ENCODE measurements at places on chromosomes 7 and 10. TPM values are rescaled to one million over a fixed set of nuclear protein-coding genes. Genes with fewer than 3 reads are reported as not detected.

DNA sequence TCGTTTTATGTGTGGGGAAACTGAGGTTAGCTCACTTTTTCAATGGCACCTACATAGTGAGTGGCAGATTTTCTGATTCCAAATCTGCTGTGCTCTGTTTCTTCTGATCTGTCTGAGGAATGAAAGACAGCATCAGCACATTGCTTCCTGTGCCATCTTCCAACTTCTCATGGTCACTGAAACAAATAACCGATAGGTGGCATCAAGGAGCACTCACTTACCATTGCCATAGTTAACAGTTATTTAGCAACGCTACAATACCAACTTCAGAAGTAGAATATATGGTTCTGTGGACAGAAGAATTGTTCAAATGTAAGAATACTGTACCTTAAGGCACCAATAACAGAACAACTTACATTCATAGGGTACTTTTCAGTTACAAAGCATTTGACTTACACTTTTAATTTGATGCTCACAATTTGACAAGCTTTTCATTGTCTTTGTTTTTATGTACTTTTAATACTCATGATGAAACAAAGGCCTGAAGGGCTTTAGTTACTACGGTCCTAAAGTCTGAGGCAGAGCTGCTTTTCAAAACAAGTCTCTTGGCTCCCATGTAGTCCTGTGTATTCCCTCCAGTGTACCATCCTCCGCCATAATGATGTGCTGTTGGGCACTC lies 228.9 kb upstream of the TCF7L2 start:
- no peaks in the 10 kb centered on the region for H3K36me3 ChIP-seq
- no peak overlapping the region for H3K4me3 ChIP-seq
- H3K27ac ChIP-seq, result no peak overlapping the region
- H3K4me1 ChIP-seq, result no peaks in the 10 kb centered on the region

DNA sequence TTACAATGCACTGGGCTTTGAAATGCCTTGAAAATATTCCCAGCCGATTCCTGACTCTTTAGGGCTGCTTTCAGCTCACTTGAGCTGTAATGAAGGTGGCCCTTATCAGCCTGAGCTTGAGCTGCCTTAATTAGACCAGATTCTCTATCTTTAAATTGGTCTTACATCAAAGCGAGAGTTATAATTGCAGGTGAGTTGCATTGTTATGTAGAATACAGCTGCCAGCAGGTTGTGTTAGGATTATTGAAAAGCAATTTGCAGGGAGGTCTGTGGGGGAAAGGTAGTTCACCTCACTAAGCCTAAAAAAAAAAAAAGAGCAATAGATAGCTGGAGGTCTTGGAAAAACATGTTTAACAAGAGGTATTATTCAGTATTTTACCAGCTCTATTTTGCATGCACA lies 142.2 kb upstream of the HABP2 start:
- H3K36me3 ChIP-seq, result no peaks in the 10 kb centered on the region
- no peaks in the 10 kb centered on the region for H3K4me1 ChIP-seq
- no peak for DNase-seq

DNA sequence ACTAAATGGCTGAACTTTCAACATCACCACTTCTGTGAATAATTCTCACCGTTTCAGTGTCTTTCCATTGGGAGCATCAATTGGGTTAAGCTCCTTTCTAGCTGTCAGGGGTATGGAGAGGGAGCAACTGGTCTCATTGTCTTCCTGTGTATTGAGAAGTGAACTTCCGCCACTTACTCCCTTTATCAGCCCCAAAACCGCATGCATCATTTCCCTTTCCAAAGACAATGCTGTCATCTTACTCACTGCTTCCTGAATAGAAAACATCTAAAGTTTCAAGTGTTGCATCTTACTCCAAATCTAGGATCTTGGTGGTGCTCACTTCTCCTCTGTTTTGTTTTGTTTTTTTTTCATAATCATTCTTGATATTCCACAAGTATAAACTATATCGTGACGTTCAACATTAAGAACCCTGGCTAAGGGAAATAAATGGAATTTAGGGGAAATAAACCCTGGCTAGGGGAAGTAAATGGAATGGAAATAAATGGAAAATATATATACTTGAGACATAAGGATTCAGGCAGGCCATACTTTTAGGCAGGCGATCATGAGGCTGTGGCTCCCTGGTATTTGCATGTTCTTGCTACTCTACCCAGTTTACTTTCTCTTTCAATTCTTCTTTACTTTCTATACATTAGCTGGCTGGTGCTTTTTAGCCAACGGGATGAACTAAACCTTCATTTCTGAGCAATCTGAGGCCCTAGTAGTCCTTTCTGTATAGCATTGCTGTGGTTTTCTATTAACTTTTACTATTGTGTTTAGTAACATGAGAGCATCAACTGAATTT lies 371.9 kb downstream of the BMPER start:
- DNase-seq, result no peak
- H3K4me3 ChIP-seq, result no peak overlapping the region
- no peaks in the 10 kb centered on the region for H3K27me3 ChIP-seq
- H3K4me1 ChIP-seq, result no peaks in the 10 kb centered on the region
- no peaks in the 10 kb centered on the region for H3K36me3 ChIP-seq
- no peak overlapping the region for H3K27ac ChIP-seq

GRCh38 chr10:67596641-67597040 lies 99.4 kb downstream of the CTNNA3 start:
- H3K36me3 ChIP-seq, result peaks cover 2% of the 10 kb centered on the region
- H3K4me1 ChIP-seq, result no peaks in the 10 kb centered on the region
- no peak overlapping the region for H3K27ac ChIP-seq
- H3K27me3 ChIP-seq, result peaks cover 8% of the 10 kb centered on the region

DNA sequence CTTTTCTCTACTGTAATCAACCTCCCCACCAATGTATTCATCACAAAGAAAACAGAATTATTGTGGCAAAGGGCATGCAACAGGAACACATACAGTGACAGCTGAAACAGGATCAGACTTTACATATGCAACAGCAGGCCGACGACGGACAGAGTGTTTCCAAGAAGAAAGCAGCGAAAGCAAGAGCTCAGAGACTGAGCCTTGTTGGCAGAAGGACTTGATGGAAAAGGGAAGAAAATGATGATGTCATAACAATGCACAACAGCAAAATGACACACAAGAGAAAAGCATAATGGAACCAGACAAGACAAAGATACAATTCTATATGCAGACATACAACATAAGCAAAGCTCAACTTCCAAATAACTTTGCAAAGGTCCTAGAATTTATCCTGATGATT lies 106.5 kb downstream of the ARHGAP12 start:
- no peak for DNase-seq
- no peak overlapping the region for H3K27ac ChIP-seq
- no peaks in the 10 kb centered on the region for H3K4me1 ChIP-seq
- H3K4me3 ChIP-seq, result no peak overlapping the region
- H3K27me3 ChIP-seq, result no peaks in the 10 kb centered on the region
- no peaks in the 10 kb centered on the region for H3K36me3 ChIP-seq

DNA sequence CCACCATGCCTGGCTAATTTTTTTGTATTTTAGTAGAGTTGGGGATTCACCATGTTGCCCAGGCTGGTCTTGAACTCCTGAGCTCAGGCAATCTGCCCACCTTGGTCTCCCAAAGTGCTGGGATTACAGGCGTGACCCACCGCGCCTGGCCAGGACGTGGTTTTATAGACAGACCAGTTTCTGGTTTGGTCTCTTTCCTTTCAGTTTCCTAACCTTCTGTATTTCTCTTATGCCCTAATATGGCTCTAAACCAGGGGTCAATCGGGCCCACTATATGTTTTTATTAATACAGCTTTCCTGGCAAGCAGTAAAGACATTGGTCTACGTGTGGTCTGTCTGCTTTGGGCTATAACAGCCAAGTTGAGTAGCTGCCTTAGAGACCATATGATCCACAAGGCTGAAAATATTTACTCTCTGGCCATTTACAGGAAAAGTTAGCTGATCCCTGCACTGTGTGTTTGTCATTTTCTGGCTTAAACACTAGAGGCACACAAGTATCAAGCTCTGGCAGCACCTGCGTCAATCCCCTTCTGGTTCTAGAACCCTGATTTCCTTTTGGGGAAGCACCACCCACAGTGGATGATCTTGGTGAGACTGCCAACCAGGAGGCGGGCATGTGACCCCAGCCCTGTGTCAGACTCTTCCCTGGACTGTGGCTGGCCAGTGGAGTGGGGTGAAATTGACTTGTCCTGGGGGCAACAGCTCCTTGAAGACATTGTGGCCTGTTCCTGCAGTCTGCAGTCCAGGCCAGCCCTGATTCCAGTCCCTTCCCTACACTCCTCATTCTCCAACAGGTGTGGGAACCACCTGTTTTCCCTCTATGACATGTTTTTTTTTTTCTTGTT lies 497.2 kb downstream of the PLXNA4 start:
- no peak for DNase-seq
- H3K4me3 ChIP-seq, result no peak overlapping the region
- H3K4me1 ChIP-seq, result no peaks in the 10 kb centered on the region
- peaks cover 19% of the 10 kb centered on the region for H3K27me3 ChIP-seq
- no peaks in the 10 kb centered on the region for H3K36me3 ChIP-seq

GRCh38 chr7:3312583-3312982 lies 11.5 kb downstream of the SDK1 start:
- H3K27ac ChIP-seq, result no peak overlapping the region
- DNase-seq, result no peak
- H3K27me3 ChIP-seq, result peaks cover 9% of the 10 kb centered on the region
- H3K36me3 ChIP-seq, result no peaks in the 10 kb centered on the region
- no peak overlapping the region for H3K4me3 ChIP-seq

GRCh38 chr7:30193336-30193943 lies 58.7 kb downstream of the MTURN start:
- H3K4me1 ChIP-seq, result no peaks in the 10 kb centered on the region
- peaks cover 2% of the 10 kb centered on the region for H3K36me3 ChIP-seq
- H3K27me3 ChIP-seq, result no peaks in the 10 kb centered on the region
- DNase-seq, result no peak
- no peak overlapping the region for H3K27ac ChIP-seq

GRCh38 chr10:17443707-17444387 lies 10.5 kb downstream of the ST8SIA6 start:
- H3K4me1 ChIP-seq, result peaks cover 12% of the 10 kb centered on the region
- peaks cover 20% of the 10 kb centered on the region for H3K27me3 ChIP-seq
- DNase-seq, result peak; percentile 37
- no peak overlapping the region for H3K27ac ChIP-seq

- no peak for DNase-seq
- H3K4me3 ChIP-seq, result no peak overlapping the region
- H3K27me3 ChIP-seq, result no peaks in the 10 kb centered on the region
- no peaks in the 10 kb centered on the region for H3K36me3 ChIP-seq
- H3K27ac ChIP-seq, result no peak overlapping the region
Observed at GRCh38 chr7:79050603-79051002, 402.9 kb downstream of the MAGI2 start.

- no peaks in the 10 kb centered on the region for H3K4me1 ChIP-seq
- DNase-seq, result no peak
- no peak overlapping the region for H3K27ac ChIP-seq
- H3K36me3 ChIP-seq, result peaks cover 6% of the 10 kb centered on the region
Observed at GRCh38 chr10:94617389-94617944, 66.1 kb upstream of the CYP2C18 start.

DNA sequence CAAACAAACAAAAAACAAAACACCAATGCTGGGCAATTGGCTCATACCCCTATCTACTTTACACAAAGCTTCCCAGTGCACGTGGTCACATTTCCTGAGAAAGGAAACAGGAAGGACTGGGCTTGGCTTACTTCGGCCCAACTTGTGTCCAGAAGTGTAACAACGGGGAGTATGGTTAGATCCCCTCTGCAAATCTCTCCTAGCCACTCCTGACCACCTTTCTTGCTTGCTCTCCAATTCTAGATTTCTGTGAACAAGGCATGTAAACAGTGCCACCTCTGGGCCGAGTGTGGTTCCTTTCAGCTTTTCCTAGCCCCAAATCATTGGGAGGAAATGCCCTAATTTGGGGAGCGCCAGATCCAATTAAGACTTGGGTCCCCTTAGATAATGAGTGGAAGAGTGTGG lies 21.0 kb upstream of the FRAT2 start:
- H3K27me3 ChIP-seq, result no peaks in the 10 kb centered on the region
- H3K4me3 ChIP-seq, result no peak overlapping the region
- no peaks in the 10 kb centered on the region for H3K4me1 ChIP-seq
- H3K27ac ChIP-seq, result no peak overlapping the region
- H3K36me3 ChIP-seq, result peaks cover 17% of the 10 kb centered on the region

- peaks cover 9% of the 10 kb centered on the region for H3K27me3 ChIP-seq
- no peak for DNase-seq
- H3K4me1 ChIP-seq, result no peaks in the 10 kb centered on the region
Observed at GRCh38 chr10:29102636-29103035, 186.2 kb upstream of the LYZL1 start.

DNA sequence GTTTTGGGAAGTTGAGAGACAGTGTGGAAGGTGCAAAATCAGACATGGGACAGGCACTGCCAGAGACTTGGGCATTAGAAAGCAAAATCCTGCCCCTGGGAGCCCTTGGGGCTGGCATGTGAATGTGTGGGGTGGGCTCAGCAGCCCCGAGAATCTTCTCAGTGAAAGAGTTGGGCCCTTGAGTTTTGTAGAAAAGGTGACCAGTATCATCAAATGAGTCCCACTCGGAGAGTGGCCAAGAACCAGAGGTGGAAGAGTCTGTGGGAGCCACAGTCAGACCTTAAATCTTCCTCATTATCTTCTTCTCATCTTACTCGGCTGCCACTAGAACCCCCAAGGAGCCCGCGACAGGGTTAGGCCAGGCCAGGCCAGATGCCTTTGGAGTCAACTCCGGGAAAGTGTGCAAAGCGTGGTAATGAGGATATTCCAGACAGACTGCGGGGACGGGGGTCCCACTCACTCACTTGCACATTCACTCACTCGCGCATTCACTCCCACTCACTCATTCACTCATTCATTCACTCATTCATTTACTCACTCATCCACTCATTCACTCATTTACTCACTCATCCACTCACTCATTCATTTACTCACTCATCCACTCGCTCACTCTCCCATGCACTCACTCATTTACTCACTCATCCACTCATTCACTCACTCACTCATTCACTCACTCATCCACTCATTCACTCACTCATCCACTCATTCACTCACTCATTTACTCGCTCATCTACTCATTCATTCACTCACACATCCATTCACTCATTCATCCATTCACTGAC lies 74.9 kb downstream of the CARD11 start:
- peak overlapping the region; percentile 46 for H3K27ac ChIP-seq
- H3K36me3 ChIP-seq, result peaks cover 51% of the 10 kb centered on the region
- DNase-seq, result no peak
- peaks cover 45% of the 10 kb centered on the region for H3K4me1 ChIP-seq

GRCh38 chr10:77104459-77104980 lies 533.1 kb downstream of the KCNMA1 start:
- H3K4me3 ChIP-seq, result no peak overlapping the region
- H3K4me1 ChIP-seq, result peaks cover 2% of the 10 kb centered on the region
- no peaks in the 10 kb centered on the region for H3K27me3 ChIP-seq
- no peaks in the 10 kb centered on the region for H3K36me3 ChIP-seq
- no peak overlapping the region for H3K27ac ChIP-seq
- DNase-seq, result no peak

GRCh38 chr10:133475425-133475734 lies 21.6 kb downstream of the SCART1 start:
- peaks cover 25% of the 10 kb centered on the region for H3K4me1 ChIP-seq
- H3K27ac ChIP-seq, result peak overlapping the region; percentile 30
- H3K36me3 ChIP-seq, result no peaks in the 10 kb centered on the region
- H3K27me3 ChIP-seq, result no peaks in the 10 kb centered on the region
- peak; percentile 54 for DNase-seq

SDK1 gene
- 0.78 TPM for total RNA-seq

HOXA4 gene
- not detected for total RNA-seq

CPXM2 gene
- not detected for total RNA-seq

ADAM22 gene
- 3.0 TPM for total RNA-seq

TMEM196 gene
- not detected for total RNA-seq

All from activated CD8-positive, alpha-beta T cell treated with anti-CD3 and anti-CD28 coated beads for 36 hours (primary cell).